ENCODE measurements at places on chromosomes 1 and 21.

GRCh38 chr1:216055004-216055403 is 368.2 kb downstream of the USH2A start:
- DNase-seq: no peak
- no peak overlapping the region for H3K27ac ChIP-seq
- H3K36me3 ChIP-seq: no peaks in the 10 kb centered on the region
- H3K4me3 ChIP-seq: no peak overlapping the region
- H3K4me1 ChIP-seq: no peaks in the 10 kb centered on the region

DNA sequence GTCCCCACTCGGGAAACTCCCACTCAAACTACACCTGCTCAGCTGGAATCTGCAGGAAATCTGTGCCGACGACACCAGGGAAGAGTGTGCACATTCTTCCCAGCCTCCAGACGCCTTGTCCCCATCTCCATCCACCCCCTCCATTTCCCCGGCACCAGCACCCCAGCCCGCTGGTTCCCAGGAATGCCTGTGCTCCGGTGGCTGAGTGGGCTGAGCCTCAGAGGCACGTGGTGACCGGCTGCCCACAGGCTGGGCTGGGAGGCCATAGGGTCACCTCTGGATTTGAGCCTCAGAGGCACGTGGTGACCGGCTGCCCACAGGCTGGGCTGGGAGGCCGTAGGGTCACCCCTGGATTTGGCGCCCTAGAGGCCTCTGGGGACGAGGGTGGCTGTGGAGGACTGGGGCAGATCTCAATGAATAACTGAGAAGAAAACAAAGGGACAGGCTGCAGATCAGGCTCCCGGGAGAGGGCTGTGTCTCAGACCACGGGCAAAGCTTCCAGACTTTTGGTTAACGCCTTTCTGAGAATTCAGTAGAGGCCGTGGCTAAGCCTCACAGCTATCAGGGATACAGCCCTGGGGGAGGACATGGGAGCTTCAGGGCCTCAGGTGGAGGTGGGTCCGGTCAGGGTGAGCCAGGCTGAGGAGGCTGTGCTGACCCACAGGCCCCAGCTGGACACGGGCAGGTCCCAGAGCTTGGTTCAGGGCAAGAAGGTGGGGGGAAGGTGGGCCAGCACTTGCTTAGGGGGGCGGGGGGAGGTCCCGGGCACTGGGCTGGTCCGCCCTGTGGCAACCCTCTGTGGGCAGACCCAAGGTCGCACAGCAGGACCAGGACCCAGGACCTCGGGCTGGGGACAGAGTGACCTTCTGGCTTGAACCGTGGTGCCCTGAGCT is 17.3 kb upstream of the TTLL10 start:
- H3K36me3 ChIP-seq: no peaks in the 10 kb centered on the region
- no peak overlapping the region for H3K27ac ChIP-seq
- DNase-seq: no peak
- no peaks in the 10 kb centered on the region for H3K4me1 ChIP-seq

DNA sequence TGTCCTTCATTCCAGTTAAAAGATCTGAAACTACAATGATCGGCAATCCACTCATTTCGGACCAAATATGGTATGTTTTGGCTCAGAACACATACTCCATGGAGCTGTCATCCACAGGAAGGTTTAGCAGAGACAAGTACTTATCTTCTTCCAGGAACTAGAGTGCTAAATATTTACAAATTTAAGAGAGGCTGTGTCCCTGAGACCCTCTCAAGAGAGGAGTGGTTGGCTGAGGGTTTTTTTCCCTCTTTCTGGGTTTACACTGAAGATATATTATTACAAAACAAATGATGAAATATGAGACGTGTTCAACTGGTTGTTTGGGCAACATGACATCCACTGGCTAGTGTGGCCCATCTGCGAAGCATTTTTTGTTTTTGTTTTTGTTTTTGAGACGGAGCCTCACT is 25.9 kb upstream of the NID1 start:
- no peaks in the 10 kb centered on the region for H3K36me3 ChIP-seq
- H3K27me3 ChIP-seq: no peaks in the 10 kb centered on the region
- DNase-seq: no peak
- H3K4me1 ChIP-seq: no peaks in the 10 kb centered on the region
- no peak overlapping the region for H3K4me3 ChIP-seq

DNA sequence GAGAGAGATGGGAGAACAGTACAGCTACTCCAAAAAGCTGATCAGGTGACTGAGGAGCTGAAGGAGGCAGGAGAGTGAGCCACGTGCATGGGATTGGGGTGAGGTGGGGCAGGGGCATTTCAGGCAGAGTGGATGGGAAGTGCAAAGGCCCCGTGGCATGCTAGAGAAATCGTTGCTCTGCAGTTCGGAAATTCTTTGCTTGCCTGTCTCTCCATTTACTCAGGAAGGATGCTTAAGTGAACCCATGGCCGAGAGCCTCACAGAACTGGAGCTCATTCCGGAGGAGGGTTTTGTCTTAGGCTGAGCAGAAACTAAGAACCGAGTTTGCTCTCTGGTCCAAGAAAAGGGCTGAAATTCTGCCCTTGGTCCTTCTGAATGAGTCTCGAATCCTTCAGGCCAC is 139.8 kb upstream of the TMEM51 start:
- no peak for DNase-seq
- no peak overlapping the region for H3K27ac ChIP-seq
- no peak overlapping the region for H3K4me3 ChIP-seq
- no peaks in the 10 kb centered on the region for H3K4me1 ChIP-seq

- H3K27me3 ChIP-seq: no peaks in the 10 kb centered on the region
- DNase-seq: no peak
- no peak overlapping the region for H3K27ac ChIP-seq
- no peaks in the 10 kb centered on the region for H3K4me1 ChIP-seq
- no peaks in the 10 kb centered on the region for H3K36me3 ChIP-seq
- H3K4me3 ChIP-seq: no peak overlapping the region
Observed at GRCh38 chr1:189596197-189596596, 881.5 kb downstream of the BRINP3 start.

- H3K27me3 ChIP-seq: no peaks in the 10 kb centered on the region
- DNase-seq: no peak
- no peaks in the 10 kb centered on the region for H3K4me1 ChIP-seq
- H3K4me3 ChIP-seq: no peak overlapping the region
Observed at GRCh38 chr1:97070376-97070775, 348.8 kb downstream of the PTBP2 start.

- DNase-seq: peak; percentile 11
- peak overlapping the region; percentile 6 for H3K27ac ChIP-seq
- peaks cover 18% of the 10 kb centered on the region for H3K4me1 ChIP-seq
- H3K27me3 ChIP-seq: no peaks in the 10 kb centered on the region
Observed at GRCh38 chr1:234398849-234399381, 25.7 kb downstream of the COA6 start.

GRCh38 chr1:225950905-225951497 is 10.0 kb upstream of the LEFTY2 start:
- H3K4me1 ChIP-seq: peaks cover 14% of the 10 kb centered on the region
- H3K36me3 ChIP-seq: no peaks in the 10 kb centered on the region
- no peaks in the 10 kb centered on the region for H3K27me3 ChIP-seq
- no peak overlapping the region for H3K27ac ChIP-seq

GRCh38 chr1:170790651-170791071 is 126.7 kb downstream of the PRRX1 start:
- H3K27me3 ChIP-seq: no peaks in the 10 kb centered on the region
- no peak overlapping the region for H3K27ac ChIP-seq
- DNase-seq: no peak

DNA sequence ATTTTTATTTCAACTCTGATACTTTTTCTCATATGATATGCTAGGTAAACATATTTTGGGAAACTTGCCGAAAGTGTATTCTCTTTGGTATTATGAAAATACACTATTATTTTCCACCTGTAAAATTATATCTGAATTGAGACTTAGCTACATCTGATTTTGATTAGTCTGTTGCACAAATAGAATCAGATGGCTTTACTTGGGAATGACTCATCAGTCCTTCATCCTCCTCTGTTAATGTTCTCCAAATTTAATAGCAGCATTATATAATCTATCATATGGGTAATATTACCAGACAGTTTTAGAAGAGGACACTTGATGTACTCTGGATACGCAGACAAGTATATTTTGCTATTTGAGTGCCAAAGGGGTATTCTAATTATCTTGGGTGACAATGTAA is 245.3 kb downstream of the CTH start:
- DNase-seq: no peak
- H3K27ac ChIP-seq: no peak overlapping the region
- H3K4me3 ChIP-seq: no peak overlapping the region
- no peaks in the 10 kb centered on the region for H3K36me3 ChIP-seq
- H3K27me3 ChIP-seq: no peaks in the 10 kb centered on the region

- no peak overlapping the region for H3K4me3 ChIP-seq
- no peaks in the 10 kb centered on the region for H3K4me1 ChIP-seq
- H3K36me3 ChIP-seq: no peaks in the 10 kb centered on the region
Observed at GRCh38 chr1:22636927-22637326, 499 bp downstream of the C1QA start.

GRCh38 chr21:43805275-43805800 is 16.0 kb downstream of the RRP1 start:
- H3K27ac ChIP-seq: no peak overlapping the region
- H3K4me3 ChIP-seq: no peak overlapping the region
- no peak for DNase-seq
- no peaks in the 10 kb centered on the region for H3K27me3 ChIP-seq

DNA sequence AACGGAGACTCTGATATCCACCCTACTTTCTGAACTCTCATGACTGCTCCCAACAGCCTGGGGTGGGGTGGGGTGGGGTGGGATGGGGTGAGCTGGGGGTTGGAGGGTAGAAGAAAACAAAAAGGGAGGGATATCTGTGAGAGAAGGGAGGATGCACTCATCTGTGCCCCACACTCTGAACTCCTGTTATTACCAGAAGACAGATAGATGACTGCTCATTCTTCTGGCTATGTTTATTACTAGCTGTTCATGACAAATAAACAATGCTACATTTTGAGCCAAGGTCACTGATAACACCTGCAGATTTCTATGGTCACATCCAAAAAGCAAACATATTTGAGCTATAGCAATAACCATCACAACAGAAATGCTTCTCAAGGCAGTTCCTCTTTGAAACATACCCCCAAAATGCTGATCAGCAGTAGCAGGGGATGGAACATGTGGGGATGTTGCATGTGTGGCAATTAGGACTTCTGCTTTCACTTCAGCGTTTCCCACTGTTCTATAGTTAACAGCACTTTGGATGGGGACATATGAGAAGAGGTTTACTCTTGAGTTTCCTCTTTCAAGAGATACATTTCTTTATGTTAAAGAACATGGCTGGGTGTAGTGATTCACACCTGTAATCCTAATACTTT is 43.3 kb downstream of the GPR3 start:
- H3K4me1 ChIP-seq: peaks cover 76% of the 10 kb centered on the region
- H3K27me3 ChIP-seq: no peaks in the 10 kb centered on the region
- no peaks in the 10 kb centered on the region for H3K36me3 ChIP-seq
- peak overlapping the region; percentile 91 for H3K27ac ChIP-seq

GRCh38 chr21:19034041-19034440 is 630.5 kb upstream of the TMPRSS15 start:
- no peaks in the 10 kb centered on the region for H3K4me1 ChIP-seq
- no peak overlapping the region for H3K4me3 ChIP-seq

GRCh38 chr1:215044151-215044550 is 38.4 kb upstream of the KCNK2 start:
- H3K36me3 ChIP-seq: no peaks in the 10 kb centered on the region
- 0 out of 2 replicates have a peak, but pooled peaks cover 6% of the 10 kb centered on the region for H3K4me1 ChIP-seq
- H3K27ac ChIP-seq: no peak overlapping the region
- no peak for DNase-seq

- no peaks in the 10 kb centered on the region for H3K4me1 ChIP-seq
- H3K27me3 ChIP-seq: peaks cover 14% of the 10 kb centered on the region
- DNase-seq: no peak
- H3K27ac ChIP-seq: no peak overlapping the region
- no peak overlapping the region for H3K4me3 ChIP-seq
Observed at GRCh38 chr1:12594966-12595756, 22.8 kb downstream of the DHRS3 start.

DNA sequence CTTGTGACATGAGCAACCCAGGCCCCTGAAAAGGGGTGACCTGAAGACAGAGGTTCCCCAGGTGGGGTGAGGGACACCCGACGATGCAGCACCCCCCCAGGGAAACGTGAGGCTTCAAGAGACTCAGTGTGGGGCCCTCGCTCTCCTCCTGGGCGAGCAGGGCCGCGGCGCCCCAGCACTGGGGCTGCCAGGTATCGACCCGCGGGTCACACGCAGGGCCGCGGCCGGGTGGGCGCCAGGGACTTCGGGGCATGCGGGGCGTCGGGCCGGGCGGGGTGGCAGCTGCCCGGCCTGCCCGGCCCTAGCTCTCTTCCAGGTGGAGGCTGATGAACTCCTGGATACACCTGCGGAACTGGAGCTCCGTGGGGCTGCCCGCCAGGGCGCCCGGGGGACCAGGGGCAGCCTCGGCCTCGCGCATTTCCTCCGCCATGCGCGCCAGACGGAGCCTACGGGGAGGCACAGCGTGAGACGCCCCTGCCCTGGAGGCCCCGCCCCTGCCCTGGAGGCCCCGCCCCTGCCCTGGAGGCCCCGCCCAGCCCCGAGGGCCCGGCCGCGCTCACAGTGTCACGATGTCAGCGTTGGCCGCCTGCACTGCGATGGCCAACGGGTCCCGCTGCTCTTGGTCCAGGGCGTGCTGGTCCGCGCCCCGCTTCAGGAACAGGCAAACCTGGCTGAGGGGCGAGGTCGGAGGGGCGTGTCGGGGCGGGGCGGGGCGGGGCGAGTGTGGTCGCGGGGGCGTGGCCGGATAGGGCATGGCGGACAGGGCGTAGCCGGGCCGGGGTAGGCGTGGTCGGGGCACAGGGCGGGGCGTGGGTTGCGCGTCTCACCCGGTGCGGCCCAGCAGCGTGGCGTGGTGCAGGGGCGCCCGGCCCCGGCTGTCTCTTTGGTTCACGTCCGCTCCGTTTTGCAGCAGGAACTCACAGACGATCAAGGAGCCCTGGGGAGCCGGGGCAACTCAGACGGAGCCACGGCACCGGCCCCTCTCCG is 13.3 kb downstream of the SCNN1D start:
- no peaks in the 10 kb centered on the region for H3K36me3 ChIP-seq
- no peak for DNase-seq
- no peaks in the 10 kb centered on the region for H3K27me3 ChIP-seq
- H3K4me3 ChIP-seq: no peak overlapping the region

- no peaks in the 10 kb centered on the region for H3K4me1 ChIP-seq
- H3K36me3 ChIP-seq: no peaks in the 10 kb centered on the region
- H3K27me3 ChIP-seq: no peaks in the 10 kb centered on the region
Observed at GRCh38 chr1:240998441-240999015, 358.5 kb downstream of the RGS7 start.

GRCh38 chr1:62433861-62434617 is 2.8 kb upstream of the USP1 start:
- H3K36me3 ChIP-seq: no peaks in the 10 kb centered on the region
- H3K27me3 ChIP-seq: no peaks in the 10 kb centered on the region
- 0 out of 2 replicates have a peak, but pooled peaks cover 5% of the 10 kb centered on the region for H3K4me1 ChIP-seq
- H3K27ac ChIP-seq: no peak overlapping the region
